HL-60 (cell line): ENCODE measurements at places on chromosomes 3 and 15.

DNA sequence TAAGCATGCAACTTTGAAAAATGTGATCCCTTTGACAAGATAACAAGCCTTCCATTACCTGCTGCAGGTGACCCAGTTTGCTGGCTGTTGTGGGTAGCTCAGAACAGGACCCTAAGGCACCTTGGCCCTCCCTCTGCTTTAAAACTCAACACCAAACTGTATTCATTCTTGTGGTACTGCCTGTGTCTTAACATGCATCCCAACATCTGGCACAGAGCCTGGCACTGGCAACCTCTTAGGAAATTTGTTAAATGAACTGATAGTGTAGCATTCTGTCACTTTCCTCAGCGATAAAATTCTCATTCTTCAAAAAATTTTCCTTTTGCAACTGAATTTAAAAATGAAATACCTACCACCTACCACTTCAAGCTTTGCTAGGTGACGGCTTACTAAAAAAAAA lies 287.3 kb upstream of the ADAMTS9 start:
- no peak for DNase-seq

GRCh38 chr3:16337856-16338540 lies 73.0 kb downstream of the OXNAD1 start:
- DNase-seq = peak; percentile 74

DNA sequence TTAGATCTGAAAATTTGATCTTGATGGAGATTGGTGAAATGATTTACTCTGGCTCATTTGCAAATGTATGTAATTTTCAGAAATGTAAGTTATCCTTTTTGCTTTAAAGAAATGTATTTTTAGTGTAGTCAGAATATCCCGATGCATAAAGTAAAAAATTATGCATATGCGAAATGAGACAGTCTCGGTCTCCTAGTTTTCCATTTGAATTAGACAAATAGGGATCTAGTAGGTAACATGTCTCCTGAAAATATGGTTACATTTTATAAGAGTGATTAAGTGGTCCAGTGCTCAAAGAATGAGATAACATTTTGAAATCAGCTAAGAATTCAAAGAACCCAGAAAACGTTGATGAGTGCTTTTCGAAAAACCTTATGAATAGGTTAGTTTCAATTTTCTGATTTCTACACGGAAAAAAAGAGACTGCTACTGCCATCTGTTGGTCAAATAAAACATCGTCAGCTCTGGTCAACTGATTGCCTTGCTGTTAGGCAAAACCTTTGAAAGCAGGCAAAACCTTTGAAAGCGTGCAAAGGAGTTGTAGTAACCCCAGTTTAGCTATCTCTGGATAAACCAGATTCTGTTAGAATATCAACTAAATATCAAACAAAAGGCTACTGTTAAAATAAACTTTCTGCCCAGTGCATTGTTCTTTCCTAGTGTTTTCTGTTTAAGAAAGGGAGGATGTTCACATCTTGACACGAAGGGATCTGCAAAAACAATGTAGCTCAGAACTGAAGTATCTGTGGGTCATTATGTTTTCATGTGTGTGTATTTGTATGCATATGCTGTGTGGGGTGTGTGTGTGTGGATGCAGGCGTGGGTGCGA lies 59.3 kb upstream of the CHMP2B start:
- DNase-seq = peak; percentile 20

- DNase-seq = no peak
These were observed 66.0 kb downstream of the ST6GAL1 start for GRCh38 chr3:186996356-186996755.

GRCh38 chr3:19945969-19946831 lies 697 bp upstream of the RAB5A start:
- DNase-seq = no peak

GRCh38 chr3:181855825-181856224 lies 144.1 kb downstream of the SOX2 start:
- no peak for DNase-seq

DNA sequence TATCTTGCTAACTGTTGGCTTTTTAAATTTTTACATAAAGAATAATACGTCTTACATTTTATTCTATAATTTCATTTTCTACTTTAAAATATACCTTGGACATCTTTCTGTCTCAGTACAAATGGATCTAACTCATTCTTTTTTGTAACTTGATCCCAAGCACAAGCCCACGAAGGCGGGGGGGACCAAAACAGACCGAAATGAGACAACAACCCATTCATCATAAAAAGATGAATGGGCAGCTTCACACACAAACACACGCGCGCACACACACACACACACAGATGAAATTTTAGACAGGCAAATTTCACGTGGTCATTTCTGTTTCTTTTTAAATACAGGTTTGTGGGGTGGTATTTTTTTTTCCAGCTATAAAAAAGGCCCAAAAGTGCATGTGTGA lies 271.3 kb upstream of the TOPAZ1 start:
- no peak for DNase-seq

GRCh38 chr3:124250053-124250452 lies 258.1 kb upstream of the ROPN1 start:
- DNase-seq = no peak

DNA sequence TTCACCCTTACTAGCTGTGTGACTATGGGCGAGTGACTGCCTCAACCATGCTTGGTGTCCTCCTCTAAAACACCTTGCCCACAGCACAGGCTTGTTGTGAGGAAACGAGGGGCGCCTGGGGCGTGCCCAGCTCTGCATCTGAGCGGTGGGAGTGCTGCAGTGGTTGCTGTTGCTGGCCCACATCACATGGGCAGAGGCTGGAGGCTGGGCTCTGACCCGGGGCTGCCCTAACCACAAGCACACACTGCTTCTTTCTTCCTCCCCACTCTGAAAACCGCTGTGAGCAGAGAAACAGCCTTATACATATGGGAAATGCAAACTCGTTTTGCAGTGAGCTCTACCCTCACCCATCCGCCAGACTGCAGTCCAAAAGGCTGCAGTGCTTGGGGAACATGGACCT lies 74.8 kb upstream of the RPL32 start:
- no peak for DNase-seq

GRCh38 chr3:2945121-2945520 lies 165.1 kb downstream of the IL5RA start:
- no peak for DNase-seq

GRCh38 chr3:184584464-184584891 lies 22.9 kb downstream of the EPHB3 start:
- DNase-seq = no peak

- DNase-seq = no peak
These were observed 152.6 kb downstream of the PEX5L start for GRCh38 chr3:179884136-179884535.

DNA sequence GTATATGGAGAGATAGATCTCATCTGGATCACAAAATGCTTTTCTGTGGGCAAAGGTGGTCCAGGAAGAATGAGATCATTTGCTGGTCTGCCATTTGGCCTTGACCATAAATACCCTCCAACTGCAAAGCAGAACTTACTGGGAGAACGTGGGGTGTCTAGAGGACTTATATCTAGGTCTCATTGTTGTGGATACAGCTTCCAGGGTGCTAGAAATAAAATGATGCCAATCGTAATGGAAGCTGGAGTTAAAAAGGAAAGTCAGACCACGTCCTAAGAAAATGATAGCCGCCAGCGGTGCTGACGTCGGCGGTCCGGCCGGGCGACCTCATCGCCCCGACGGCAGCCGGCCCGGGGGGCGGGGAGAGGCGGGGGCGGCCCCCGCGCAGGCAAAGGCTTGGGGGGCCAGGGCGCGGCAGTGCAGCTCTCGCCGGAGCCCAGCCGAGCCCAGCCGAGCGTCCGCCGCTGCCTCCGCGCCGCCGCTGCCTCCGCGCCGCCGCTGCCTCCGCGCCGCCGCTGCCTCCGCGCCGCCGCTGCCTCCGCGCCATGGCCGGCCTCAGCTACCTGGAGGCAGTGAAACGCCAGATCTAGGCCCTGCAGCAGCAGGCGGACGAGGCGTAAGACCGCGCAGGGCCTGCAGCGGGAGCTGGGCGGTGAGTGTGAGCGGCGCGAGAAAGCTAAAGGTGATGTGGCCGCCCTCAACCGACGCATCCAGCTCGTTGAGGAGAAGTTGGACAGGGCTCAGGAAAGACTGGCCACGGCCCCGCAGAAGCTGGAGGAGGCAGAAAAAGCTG lies 89.5 kb downstream of the EOMES start:
- no peak for DNase-seq

DNA sequence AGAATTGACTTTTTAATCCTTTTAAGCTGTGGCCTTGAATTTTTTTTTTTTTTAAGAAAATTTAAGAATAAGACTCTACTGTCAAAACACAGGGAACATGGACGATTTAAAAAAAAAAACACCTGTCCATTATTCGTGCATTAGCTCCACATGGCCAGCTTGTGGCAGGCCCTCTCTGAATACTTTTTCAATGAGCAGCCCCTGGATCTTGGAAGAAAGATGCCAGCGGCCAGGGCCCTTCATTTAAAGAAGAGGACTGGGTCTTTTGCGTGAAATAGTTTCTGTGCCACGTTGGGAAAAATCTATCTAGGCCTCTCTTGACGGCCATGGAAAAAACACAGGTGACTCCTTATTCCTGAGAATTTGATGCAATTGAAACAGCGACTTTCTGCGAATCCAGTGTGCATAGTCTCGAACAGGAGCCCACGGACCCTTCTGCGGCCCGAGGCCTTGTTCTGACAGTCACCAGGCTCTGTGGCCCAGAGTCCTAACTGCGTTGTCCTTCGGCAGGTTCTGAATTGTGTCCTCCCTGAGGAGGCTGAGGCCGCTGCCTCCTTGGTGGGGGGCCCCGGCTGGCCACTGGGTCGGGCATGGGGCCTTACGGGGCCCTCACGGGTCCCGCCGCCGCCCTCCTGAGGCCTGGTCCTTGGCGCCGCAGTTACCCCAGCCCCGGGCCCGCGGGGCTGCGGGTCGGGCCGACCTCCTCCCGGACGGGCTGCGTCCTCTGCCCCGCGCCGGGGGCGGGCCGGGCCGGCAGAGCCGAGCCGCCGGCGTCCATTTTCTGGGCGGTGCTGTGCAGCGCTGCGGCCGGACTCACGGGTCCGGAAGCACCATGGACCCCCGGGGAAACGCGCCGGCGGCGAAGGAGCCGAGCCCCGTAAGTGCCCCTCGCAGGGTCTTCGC lies 33.5 kb downstream of the ZBTB38 start:
- DNase-seq = no peak

DNA sequence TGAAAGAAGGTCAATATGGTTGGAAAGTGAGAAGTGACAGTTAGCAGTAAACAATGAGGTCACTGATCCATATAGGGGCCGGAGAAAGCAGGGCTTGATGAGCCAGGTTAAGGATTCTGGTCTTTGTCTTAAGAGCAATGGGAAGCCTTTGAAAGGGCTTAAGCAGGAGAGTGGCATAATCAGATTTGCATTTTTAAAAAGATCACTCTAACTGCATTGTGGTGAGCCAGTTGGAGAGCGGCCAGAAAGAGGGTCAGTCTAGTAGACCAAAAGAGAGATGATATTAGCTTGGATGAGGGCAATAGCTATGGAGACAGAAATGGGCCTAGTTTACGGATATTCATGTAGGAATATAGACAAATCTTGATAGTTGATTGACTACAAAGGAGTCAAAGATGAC lies 46.6 kb downstream of the CPNE4 start:
- DNase-seq = no peak

DNA sequence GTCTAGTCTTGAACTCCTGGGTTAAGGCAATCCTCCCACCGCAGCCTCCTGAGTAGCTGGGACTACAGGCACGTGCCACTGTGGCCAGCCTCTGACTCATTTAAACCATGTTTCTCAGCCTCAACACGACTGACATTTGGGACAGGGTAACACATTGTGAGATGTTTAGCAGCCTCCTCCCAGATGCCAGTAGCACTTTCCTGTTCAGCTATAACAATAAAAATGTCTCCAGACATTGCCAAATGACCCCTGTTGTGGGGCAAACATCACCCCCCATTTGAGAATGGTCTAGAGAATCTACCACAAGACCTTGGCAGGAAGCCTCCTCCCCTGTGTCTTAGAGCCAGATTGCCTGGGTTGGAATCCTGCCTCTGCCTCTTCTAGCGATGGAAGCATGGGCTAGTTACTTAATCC lies 8.4 kb downstream of the TMEM40 start:
- DNase-seq = no peak

DNA sequence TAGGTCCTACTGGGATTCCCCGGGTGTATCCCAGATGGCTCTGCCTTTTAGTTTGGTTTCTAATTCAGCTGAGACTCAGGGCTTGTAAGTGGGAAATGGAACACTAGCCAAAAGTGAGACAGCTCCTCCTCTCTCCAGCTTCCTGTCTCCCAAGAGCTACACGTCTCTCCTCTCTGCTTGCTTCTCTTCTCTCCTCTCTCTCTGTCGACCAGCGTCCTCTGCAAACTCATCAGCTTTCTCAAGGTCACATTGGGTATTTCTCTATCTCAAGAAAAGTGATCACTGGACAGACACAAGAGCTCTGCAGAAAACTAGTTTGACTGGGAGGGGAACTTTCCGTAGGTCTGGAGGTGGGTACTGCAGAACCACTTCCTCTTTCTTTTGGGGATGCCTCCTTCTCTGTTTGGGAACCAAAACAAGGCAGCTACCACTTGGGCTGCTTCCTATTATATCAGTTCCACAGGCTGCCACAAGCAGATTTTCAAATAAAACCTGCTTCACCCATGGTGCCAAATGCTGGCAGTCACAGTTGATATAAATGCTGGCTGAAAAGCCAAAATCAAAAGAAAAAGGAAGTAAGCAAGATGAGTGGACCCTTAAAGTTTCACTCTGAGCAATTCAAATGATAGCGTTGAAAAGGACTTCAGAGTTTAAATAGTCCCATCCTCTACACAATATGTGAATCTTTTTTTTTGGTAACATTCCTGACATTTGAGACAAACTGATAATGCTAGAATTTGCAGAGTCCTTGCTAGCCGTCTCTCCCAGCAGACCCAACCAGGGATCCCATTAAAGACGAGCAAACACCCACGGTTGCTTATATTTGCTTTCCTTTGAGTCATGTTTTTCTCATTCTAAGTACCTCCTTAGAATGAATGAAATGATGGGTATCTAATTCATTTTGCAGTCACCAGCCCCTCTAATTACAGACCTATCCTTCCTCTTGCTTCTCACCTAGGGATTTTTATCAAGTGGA lies 7.2 kb upstream of the DYNC1LI1 start:
- DNase-seq = peak; percentile 78

DNA sequence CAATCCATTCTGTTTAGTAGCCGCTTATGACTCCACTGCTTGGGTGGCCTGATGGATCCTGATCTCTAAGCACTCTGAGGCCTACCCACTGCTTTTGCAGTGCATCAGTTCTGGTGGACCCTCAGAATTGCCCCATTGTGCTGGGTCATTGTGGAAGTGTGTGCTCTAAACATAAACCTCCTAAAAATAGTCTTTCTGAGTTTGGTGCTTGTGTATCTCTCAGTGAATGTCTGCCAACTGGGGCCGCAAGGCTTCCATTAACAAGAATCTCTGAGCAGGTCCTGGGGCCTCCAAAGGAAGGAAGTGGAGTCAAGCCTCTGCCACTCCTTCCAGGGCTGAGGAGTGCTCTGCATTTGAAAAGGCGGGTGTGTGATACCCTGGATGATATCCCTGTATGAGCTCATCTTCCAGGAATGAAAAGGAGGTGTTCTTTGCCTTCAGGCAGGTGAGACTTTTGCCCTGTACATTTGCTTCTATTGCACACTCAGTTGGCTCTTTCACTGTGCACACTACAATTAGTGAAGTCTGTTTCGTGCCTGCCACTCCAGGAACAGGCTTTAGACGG lies 80.0 kb upstream of the CACNA2D3 start:
- DNase-seq = no peak

GRCh38 chr3:58487140-58487886 lies 4.6 kb upstream of the KCTD6 start:
- DNase-seq = no peak
